ENCODE measurements at places on chromosomes 1 and 21.
A peak's percentile ranks its signal among the peaks of the same experiment; 100 is the strongest.

DNA sequence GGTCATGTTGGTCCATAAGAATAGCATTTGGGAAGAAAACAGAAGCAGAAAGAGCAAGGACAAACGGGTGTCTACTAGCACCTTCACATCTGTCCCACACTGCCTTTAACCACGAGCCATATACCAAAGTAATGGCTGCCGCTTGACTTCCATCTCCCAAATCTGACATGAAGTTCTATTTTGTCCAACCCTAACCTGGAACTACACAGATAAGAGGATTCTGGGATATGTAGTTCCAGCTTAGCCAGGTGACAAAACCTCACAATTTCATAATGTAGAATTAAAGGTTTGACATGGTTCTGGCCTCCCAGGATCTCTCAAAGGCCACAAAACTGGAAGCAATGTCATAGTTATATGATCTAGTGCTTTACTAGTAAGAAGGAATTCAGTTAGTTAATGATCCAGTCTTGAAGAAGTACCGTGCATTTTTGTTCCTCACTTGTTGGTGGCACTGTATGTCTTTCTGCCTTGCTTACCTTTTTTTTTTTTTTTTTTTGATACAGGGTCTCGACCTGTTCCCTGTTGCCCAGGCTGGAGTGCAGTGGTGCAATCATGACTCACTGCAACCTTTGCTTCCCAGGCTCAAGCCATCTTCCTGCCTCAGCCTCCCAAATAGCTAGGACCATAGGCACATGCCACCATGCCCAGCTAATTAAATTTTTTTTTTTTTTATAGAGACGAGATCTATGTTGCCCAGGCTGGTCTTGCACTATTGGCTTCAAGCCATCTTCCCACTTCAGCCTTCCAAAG, 17.5 kb downstream of the PTGFRN start:
- no peak for DNase-seq

GRCh38 chr1:33826311-33826710, 37.6 kb upstream of the HMGB4 start:
- no peak for DNase-seq

DNA sequence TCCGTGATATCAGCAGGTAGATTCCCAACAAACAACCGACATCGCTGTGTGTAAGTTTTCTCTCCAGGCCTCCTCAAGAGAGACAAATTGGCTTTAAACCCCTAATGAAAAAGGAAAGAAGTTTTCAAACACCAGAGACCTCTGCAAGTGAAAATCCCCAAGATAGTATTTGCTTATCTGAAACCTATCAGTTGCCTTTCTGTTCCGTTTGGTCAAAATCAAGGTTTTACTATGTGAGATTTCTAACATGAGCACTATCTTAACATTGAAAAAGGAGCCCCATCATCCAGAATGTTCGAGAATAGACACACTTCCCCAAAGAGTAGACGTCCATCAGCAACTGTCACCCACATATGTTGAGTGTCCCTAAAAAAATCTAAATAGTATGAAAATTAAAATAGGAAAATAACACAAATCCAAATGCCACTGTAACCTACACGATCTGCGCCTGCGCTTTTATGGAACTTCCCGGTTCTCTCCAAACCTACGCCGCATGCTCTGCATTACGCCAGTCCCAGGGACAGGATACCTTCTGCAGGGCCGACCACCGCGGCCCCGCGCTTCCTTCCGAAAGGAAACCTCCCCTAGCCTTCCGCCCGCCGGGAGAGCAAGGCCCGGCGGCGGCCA, 1.4 kb downstream of the SFPQ start:
- no peak for DNase-seq

DNA sequence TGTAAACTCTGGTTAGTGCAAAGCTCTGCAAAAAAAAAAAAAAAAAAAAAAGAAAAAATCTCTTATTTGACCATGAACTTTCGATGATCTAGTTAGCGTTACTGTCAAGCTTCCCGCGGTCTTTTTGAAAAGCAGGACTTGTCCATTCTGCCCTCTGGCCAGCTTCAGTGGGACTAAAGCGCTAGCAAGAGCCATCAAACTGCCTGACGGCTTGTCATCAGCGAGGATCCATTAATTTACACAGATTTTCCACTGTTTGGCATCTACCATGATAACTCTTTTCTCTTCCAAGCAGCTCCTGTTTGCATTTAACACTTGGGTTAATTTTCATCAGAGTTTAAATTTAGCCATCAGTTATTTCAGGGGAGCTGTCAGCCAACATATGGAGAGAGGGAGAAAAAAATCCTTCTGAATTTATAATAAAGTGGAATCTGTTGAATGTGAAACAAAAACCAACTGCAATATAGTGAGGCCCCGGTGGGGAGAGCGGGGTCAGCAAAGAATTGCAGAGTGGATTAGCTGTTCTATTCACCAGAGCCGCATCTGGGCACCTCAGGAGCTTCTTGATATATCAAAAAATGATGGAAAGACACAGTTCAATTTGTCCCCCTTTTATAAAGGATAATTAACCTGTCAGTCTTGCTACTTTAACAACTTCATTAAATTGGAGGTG, 298.2 kb downstream of the SPATA17 start:
- no peak for DNase-seq

GRCh38 chr21:45593162-45594022, 50.1 kb upstream of the PCBP3 start:
- DNase-seq, result no peak

DNA sequence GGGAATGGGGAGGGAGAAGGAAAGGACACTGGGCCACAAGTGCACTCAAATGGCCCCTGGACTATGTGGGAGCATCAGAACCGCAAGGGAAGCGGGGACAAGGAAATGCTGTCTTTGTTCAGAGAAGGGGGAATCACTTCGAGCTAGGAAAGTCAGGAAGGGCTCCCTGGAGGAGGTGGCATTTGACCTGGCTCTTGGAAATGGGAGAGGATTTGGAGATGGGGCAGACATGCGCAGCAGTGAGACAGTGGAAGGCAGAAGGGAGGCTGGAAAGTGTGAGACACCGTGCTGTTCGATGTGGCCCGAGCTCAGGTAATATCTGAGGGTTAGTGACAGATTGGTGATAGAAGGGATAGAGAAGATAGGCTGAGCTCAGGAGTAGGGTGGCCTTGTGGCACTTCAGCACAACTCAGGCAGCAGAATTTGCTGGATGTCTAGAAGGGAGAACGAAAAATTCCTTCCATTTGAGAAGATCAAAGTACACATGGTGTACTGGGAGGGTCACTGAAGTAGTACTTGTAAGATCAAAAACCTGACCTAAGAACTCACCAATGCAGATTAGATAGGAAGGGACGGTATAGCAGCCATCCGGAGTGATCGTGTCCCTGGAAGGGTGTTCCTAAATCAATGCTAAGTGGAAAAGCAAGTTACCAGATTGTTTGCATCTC, 25.4 kb downstream of the SLC1A7 start:
- no peak for DNase-seq

DNA sequence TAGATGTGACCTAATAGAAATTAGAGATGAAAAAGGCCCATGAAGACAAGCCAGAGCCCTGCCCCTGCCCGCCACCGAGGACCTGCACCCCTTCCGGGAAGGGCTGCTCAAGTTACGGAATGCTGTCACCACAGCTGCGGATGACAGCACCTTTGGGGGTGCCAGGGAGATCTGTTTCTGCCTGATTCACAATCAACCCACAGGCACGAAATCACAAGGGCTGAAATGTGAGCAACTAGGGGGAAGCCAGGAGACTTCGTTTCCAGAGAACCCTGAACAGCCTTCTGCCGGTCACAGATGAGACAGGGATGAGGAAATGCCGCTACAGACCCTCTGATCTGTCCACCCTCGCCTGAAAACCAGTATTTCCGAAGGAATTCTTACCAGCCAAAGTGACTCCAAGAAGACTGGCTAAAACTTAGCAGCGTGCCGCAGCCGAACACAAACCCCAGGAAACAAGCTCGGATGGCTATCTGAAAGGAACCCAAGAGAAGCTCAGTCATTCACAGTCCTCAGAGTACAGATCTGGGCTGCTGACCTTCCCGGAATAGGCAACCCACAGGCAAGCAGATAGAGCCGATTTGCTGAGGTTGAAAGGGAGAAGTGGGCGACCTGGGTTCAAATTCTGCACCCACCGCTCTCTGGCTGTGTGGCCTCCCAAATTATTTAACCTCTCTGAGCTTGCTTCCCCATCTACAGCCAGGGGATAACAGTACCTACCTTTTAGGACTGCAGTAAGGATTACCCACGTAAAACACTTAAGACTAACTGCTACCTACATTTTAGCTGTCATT, 1.1 kb downstream of the ICMT start:
- no peak for DNase-seq

GRCh38 chr1:191886977-191887376, 271.3 kb upstream of the RGS18 start:
- no peak for DNase-seq

DNA sequence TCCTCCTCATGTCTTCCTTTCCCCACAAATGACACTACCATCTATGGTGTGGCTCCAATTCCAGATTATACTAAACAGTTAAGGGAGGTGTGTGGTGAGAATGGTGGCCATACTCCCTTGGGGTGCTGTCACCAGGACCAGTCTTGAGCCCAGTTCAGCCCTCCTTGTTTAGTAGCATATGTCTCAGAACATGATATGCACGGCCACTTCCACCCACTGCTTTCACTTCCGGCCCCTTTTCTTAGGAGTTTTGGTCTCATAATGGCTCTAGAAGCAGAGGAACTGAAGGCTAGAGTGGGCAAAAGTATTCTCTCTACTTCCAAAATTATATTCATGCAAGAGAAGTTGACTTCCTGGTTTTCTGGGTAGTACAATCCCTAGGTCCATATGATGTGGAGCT, 45.3 kb upstream of the CACNA1E start:
- DNase-seq, result no peak

DNA sequence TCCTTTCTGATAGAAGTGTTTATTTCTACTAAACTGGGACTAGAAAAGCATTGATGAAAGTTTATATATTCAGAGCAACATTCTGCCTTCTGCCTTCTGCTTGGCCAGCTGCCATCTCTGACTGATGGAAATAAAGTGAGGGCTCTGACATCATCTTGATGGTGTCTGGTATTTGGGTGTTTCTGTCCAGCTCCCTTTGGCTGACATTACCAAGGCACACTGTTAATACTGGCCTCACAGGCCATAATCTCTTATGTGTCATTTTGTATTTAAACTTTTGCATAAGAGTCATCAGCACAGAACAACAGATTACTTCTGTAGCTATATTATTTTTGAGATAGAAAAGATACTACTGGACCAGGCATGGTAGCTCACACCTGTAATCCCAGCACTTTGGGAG, 216.9 kb downstream of the RYR2 start:
- no peak for DNase-seq

GRCh38 chr1:43835082-43836021, 98.2 kb upstream of the ARTN start:
- DNase-seq, result peak; percentile 16

DNA sequence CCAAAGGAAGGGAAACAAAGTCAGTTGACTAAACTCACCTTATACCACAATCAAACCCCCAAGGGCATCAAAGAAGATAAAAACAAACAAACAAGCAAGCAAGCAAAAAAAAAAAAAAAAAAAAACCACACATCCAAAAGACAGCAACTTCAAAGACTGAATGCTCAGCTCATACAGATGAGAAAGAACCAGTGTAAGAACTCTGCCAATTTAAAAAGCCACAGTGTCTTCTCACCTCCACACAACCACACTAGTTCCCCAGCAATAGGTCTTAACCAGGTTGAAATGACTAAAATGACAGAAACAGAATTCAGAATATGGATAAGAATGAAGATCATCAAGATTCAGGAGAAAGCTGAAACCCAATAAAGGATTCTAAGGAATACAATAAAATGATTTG, 193.4 kb downstream of the FAF1 start:
- no peak for DNase-seq

DNA sequence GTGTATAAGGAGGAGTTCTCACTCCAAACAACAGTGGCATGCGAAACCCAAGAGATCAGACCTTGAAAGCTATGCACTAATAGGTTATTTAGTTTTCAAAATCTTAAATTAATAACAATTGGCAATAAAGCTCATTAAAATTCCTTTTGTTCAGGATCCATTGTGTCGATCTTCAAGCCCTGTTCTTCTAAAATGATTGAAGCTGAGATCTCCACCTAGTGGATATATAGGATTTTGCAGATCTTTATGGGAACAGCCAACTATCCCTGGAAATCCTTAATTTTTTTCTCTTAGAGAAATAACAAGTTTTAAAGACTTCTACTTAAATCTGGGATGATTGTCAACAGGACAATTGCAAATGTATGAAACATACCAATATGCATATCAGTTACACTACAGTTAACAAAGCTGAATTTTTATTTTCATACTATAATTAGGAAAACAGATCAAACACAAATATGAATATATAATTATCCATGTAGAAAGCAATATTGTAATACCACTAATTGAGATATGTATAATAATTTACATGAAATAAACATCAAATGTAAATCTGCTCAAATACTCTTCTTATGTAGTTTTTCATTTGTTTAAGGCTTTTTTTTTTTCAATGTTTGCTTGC, 43.3 kb downstream of the LRRC53 start:
- peak; percentile 58 for DNase-seq

- DNase-seq, result no peak
These were observed 16.0 kb upstream of the GCLM start for GRCh38 chr1:93925206-93925605.

DNA sequence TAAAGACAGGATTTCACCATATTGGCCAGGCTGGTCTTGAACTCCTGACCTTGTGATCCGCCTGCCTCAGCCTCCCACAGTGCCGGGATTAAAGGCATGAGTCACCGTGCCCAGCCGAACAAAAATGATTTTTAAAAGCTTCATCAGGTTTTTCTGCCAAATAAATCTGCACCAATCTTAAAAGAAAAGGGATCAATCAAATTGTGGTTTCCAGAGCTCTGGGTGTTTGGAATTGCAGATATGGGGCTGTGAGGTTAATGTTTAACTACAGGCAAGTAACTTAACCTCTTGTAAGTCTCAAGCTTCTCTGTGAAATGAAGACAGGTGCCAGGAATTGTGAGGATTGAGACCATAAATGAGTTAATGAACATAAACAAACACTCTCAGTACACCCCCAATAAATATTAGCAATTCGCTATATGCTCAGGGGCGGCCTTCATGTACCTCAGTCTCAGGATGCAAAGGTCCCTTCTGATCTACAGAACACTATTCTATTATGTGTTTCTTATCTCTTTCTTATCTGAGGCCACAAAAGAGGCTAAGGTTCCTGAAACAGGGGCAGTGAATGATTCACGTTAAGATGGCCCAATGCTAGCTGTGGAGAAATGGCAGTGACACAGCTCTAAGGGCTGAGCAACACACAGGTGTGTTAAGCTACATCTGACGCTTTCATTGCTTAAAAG, 7.1 kb upstream of the GNPAT start:
- DNase-seq, result peak; percentile 4

GRCh38 chr21:42429856-42430255, 26.2 kb downstream of the UBASH3A start:
- peak; percentile 53 for DNase-seq
